ENCODE measurements at places on chromosomes 6 and 20. TPM values are rescaled to one million over a fixed set of nuclear protein-coding genes. Genes with fewer than 3 reads are reported as not detected.

- peak; percentile 71 for DNase-seq
These were observed 789 bp downstream of the CCND3 start for GRCh38 chr6:41940759-41941279.

DNA sequence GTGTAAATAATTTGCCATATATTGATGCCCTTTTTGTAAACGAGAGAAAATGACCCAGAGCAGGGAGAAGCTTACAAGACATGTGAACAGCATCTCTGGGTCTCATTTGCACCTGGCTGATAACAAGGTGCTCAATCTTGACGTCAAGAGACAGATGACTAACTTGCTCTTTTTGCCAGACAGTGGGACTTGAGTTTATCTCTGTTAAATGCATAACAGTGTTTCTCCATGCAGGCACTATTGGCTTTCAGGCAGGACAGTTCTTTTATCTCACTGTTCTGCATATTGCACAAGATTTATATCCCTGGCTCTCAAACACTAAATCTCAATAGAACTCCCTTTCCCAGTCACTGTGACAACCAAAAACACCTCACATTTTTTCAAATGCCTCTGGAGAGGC, 56.4 kb downstream of the RFX6 start:
- DNase-seq, result no peak

- DNase-seq, result no peak
These were observed 9.2 kb downstream of the PHF3 start for GRCh38 chr6:63644668-63645326.

DNA sequence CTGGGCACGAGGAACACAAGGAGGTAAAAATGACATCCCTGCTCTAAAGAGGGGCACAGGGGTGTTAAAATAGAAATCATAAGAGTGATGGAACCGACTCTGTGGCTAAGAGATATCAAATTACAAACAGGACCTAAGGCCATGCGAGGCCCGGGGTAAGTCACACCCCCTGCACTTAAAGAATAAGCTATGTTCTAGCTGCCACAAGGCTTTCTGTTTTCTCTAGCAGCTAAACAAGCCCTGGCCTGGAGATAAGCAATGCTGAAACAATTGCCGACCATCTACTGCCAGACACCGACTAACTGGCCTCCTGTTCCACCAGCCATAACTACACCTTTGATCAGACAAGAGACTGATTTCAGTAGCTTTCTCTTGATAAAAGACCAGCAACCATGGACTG, 32.4 kb downstream of the MDGA1 start:
- no peak for DNase-seq

DNA sequence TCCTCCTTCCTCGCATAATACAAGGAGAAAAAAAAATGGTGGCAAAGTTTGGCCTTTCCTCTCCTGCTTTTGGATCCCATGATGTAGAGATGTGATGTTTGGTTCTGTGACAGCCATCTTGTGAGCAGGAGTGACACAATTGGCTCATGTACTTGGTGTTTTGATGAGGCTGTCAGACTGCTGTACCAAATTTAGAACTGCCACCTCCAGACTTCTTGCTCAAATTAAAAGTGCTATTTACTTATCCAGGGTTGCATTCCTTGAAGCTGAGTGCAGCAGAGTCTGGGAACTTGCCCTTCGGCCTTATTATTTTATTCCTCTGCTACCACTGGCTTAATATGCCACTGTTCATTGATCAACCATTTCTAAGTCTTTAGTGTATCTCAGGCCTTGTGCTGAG, 21.9 kb downstream of the BCAS1 start:
- DNase-seq, result no peak

GRCh38 chr6:158522616-158523015, 37.3 kb upstream of the TMEM181 start:
- DNase-seq, result no peak

- DNase-seq, result no peak
These were observed 345.0 kb downstream of the CD83 start for GRCh38 chr6:14462566-14462965.

GRCh38 chr6:170225852-170226417, 64.9 kb downstream of the DLL1 start:
- no peak for DNase-seq

DNA sequence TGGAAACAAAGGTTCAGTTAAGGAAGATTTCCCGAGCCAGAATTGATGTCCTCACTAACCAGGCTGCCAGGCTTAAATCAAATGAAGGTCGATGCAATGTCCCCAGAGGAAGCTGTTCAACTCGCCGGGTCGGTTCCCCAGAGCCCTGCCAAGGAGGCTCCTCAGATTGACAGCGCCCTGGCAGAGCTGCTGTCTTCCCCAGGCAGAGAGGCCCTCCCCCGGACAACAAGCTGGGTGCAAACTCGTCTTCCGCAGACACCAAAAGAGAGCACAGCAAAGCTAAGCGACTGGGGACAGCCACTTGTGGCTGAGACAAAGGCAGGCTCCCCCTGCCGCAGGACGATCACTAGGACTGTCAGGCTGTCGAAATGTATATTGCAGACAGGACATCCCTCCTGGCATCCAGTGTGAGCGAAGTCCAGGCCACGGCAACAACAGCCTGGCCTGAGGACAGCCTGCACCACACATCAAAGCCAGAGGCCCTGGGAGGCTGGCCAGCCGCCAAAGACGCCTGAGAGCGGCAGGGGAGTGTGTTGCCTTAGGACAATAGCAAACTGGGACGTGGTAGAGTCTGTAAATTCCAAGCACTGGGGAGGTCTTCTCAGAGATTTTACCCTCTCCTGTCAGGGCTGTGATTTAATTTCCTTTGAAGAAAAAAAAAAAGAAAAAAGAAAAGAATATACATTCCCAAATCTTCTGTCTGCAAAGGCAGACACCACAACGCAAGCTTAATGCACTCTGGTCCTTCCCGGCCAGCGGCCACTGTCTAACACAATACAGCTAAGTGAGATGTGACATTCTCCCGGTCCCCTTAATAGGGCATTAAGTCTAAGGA, 99.1 kb downstream of the HIVEP2 start:
- peak; percentile 65 for DNase-seq

- DNase-seq, result no peak
These were observed 18.7 kb downstream of the POFUT1 start for GRCh38 chr20:32226391-32226790.

Gene SCRT2
- not detected for total RNA-seq

Gene DAAM2
- not detected for total RNA-seq

Gene OVOL2
- not detected for total RNA-seq

Measured in activated CD4-positive, alpha-beta memory T cell treated with anti-CD3 and anti-CD28 coated beads for 36 hours (primary cell).